ENCODE measurements at places on chromosomes 1 and 21. TPM values are rescaled to one million over a fixed set of nuclear protein-coding genes. Genes with fewer than 3 reads are reported as not detected.

Gene PCP4
- total RNA-seq: 7.1 TPM

Gene BCAN
- not detected for total RNA-seq

Gene FCGR1A
- not detected for total RNA-seq

Gene HTR6
- total RNA-seq: not detected

Gene FCGR3A
- total RNA-seq: not detected

Gene UBASH3A
- 3.9 TPM for total RNA-seq

Gene PATJ
- 153 TPM for total RNA-seq

Gene AKNAD1
- total RNA-seq: not detected

Gene SLC30A1
- 44.1 TPM for total RNA-seq

Gene KCTD3
- 68.5 TPM for total RNA-seq

Gene SYTL1
- 9.5 TPM for total RNA-seq

Gene SPATA17
- not detected for total RNA-seq

Gene ATAD3C
- not detected for total RNA-seq

Gene TSPEAR
- total RNA-seq: 0.47 TPM

Gene TTC34
- 2.1 TPM for total RNA-seq

Gene C1QA
- total RNA-seq: 90.8 TPM

Gene SPSB1
- total RNA-seq: 105 TPM

Gene RGS18
- total RNA-seq: not detected

Gene NBPF10
- total RNA-seq: 1.2 TPM

Gene CACNA1E
- not detected for total RNA-seq

Gene CD53
- total RNA-seq: 6.9 TPM

Gene FCRL4
- total RNA-seq: not detected

Gene DCST1
- total RNA-seq: not detected

Gene FAM72D
- 1.2 TPM for total RNA-seq

Gene PFKFB2
- total RNA-seq: 88.4 TPM

Gene LIN28A
- total RNA-seq: not detected
